ENCODE measurements at places on chromosomes 5 and 9. TPM values are rescaled to one million over a fixed set of nuclear protein-coding genes. Genes with fewer than 3 reads are reported as not detected.

DNA sequence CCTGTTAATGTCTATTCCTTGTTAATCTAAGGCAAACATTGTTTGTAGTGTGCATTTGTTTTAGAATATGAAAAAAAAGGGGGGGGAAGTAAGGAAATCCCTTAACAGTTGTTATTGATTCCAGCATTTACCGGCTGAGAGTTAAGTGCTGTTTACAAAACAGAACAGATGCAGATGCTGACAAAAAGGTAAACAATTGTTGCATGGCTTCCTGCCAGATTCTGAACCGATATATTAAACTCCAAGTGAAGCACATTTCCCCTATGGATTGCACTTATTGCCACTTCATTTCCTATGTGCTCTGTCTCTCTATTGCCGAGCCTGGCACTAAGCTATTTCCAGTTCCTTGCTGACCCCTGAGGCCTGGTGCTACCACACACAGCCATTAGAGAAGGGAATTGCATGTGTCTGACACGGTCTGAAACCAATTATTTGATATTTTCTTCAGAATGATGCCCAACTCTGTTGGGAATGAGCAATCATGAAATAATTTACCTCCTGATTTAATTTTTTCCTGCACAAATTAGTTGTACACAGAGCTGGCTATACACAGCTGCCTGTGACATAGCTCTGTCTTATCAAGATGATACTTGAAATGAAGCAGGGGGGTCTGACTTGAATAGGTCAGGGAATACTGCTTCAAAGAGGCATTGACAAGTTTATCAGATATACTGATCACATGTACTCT, 109.8 kb downstream of the KIAA0825 start:
- DNase-seq, result no peak

DNA sequence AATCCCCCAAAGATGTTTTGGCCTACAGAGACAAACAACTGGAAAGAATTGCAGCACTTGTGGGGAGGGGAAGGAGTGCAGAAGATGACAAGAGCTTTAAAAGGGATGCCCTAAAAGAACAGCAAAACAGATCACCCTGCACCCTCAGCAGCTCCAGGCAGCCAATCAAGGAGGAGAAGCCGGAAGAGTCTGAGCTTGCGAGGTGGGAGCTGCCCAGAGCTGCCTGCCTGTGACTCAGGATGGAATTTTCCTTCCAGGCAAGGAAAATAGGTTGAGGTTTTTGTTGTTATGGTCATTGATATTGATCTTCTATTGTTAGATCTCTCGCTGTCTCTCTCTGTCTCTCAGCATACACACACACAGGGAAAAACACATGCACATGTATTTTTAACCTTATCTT, 70.3 kb upstream of the MAP1B start:
- no peak for DNase-seq

- DNase-seq, result no peak
Observed at GRCh38 chr5:147175516-147176097, 59.2 kb upstream of the STK32A start.

- no peak for DNase-seq
Observed at GRCh38 chr9:111559000-111559610, 34.1 kb downstream of the ZNF483 start.

GRCh38 chr5:140309706-140310249, 6.9 kb upstream of the PFDN1 start:
- no peak for DNase-seq

DNA sequence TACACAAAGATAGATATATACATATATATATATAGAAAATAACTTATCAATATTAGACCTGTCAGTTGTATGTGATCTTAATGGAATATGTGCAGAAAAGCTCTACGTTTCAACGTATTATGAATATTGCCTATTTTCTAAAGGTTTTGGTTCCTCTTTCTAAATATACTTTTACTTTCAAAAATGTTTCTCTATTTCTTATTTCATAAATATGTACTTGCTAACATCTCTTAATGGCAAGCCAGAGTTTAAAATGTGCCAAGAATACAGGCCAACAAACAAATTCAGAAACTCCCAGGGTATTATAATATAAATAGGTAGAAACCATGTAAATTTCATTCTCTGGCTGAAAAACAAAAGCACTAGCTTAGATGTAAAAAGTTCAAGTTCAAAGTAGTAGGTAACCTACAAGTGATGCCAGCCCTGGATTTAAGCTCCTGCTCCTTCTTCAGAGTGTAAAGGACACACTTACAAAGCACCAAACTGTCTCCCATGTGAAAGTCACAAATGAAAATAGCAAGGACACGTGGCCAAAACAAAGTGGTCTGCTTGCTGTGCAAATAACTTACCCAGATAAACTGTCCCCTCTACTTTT, 685.1 kb upstream of the DMAC1 start:
- no peak for DNase-seq

DNA sequence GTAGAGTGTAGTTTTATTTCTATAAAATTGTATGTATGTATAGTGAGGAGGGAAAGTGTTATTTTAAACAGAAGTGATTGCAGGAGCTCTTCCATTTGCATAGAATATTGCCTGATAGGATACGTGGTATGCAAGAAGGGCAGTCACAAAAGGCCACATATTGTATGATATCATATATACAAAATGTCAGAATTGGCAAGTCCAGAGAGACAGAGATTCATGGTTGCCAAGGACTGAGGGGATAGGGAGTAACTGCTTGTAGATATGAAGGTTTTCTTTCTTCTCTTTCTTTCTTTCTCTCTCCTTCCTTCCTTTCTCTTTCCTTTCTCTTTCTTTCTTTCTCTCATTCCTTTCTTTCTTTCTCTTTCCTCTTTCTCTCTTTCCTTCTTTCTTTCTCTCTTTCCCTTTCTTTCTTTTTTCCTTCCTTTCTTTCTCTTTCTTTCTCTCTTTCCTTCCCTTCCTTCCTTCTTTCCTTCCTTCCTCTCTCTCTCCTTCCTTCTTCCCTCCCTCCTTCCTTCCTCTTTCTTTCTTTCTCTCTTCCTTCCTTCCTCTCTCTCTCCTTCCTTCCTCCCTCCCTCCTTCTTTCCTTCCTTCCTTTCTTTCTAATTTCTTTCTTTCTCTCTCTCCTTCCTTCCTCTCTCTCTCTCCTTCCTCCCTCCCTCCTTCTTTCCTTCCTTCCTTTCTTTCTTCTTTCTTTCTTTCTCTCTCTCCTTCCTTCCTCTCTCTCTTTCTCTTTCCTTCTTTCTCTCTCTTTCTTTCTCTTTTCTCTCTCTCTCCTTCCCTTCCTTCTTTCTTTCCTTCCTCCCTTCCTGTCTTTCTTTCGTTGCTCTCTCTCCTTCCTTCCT, 24.5 kb upstream of the WDR38 start:
- no peak for DNase-seq

- DNase-seq, result peak; percentile 58
Observed at GRCh38 chr5:38420691-38421390, 135.6 kb downstream of the LIFR start.

DNA sequence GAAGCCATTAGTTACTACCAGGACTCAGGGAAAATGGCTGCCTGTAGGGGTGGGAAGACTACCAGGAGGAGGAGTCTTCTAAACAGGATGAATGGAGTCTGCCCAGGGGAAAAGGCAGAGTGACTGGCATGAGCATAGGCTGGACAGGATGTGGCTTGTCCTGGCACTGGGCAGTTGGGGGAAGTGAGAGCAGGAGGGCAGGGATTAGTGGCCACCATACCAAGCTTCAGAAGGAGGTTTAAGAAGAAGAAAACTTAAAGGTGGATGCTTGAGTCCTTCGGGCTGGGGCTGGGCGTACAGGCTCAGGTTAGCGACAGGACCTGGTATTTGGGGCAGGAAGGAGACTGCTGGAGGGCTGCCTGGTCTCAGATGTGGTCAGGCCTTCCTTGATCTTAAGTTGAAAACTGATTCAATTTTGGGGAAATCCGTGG, 5.0 kb upstream of the NSD1 start:
- DNase-seq, result no peak

DNA sequence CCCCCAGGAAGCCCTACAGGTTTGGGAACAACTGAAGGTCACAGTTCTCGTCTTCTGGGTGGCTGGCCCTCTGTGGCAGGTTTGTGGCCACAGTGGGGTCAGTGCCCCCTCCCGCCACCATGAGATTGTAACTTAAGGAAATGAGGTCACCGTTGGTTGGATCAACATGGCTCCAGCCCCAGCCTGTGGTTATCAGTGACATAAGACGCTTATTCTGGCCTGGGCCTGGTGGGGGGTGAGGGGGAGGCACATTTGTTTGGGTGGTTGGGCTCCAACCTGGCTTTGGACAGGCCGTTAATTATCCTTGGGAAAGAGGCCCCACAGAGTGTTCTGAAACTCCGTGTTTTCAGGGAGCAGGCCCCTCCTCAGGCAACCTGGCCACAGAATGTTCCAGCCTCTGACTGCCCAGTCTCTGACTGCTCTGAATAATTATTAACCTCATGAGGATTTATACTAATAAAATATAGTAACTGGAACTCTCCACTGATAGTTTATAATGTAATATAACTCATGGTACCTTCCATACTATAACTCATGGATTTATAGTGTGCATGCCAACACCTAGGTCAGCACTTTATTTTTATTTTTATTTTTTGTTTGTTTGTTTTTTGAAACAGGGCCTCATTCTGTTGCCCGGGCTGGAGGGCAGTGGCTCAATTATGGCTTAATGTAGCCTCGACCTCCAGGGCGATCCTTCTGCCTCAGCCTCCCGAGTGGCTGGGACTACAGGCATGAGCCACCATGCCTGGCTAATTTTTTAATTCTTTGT, 58.0 kb upstream of the RPL26L1 start:
- peak; percentile 62 for DNase-seq

DNA sequence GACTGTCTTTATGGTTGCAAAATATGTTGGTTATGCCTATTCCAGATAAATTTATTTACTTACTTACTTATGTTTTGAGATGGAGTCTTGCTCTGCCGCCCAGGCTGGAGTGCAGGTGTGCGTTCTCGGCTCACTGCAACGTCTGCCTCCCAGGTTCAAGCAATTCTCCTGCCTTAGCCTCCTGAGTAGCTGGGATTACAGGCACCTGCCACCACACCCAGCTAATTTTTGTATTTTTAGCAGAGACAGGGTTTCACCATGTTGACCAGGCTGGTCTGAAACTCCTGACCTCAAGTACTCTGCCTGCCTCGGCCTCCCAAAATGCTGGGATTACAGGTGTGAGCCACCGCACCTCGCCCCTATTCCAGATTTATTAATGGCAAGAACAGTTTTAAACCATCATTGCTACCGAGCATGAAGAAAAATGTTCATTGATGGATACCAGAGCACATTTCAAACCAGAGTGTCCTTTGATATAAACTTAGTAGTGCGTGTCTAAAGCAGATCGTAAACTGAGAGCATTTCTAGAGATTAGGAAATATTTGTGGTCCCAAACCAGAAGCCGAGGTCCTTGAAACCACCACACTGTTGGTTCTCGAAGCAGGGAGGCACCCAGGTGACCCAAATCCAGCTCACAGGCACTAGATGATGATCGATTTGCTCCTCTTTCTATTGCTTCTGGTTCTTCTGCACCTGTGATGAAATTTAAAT, 85.2 kb downstream of the GRAMD2B start:
- no peak for DNase-seq

DNA sequence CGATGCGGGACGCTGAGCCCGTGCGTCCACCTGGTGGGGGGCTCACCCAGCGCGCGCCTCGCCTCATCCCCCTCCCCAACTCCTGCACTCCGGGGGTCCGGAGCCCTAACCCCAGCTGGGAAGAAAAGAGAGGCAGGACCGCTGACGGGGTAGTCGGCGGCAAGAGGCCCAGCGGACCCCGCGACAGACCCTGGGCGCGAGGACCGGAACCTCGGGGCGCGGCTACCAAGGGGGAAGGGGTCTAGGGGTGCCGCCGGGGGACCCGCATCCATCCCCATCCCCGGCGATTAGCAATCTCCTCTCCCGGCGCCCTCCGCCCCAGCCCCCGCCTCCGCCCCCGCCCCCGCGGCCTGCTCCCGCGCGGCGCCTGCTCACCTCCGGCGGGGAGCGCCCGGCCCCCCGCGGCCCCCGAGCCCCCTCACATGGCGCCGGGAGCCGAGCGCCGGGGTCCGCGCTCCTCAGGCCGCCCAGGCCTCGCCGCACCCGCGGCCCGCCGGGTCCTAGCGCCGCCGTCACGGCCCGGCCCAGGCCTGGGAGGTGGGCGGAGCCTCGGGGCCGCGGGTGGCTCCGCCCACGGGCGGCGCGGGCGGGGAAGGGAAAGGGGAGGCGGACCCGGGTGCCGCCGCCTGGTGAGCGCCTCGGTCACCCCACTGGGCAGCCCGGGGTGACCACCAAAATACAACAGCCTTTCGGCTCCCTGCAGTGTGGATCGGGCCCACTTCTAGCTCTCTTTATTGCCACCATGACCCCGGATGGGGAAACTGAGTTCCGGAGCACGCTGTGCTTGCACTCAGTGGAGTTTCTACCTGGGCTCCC, at the start of gene ST6GALNAC6:
Gene ST6GALNAC6 (minus strand): TSS at position 476 of the 816 bp plus-strand sequence. CDS start 1,622 bp downstream, outside the sequence.
- peak; percentile 90 for DNase-seq

- peak; percentile 23 for DNase-seq
Observed at GRCh38 chr5:432928-433791, 9.8 kb upstream of the EXOC3 start.

GRCh38 chr5:115231598-115231997, 31.1 kb downstream of the PGGT1B start:
- no peak for DNase-seq

DNA sequence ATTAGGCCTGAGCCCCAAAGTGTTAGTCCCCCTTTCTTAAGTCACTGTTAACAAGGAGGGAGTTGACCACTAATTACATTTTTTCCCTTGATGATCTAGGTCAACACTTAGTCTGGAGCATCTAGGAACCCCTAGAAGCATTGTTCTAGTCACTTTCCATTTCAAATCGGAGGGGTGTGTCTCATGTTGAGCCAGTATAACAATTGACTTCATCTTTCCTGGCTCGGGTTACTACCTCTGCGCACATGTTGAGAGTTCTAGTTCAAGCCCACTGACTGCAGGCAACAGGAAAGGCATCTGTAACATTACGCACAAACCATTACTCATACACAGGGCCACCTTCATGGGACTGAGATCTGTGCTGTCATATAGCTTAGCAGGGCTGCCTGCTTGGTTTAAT, 164.9 kb downstream of the NTRK2 start:
- DNase-seq, result no peak

DNA sequence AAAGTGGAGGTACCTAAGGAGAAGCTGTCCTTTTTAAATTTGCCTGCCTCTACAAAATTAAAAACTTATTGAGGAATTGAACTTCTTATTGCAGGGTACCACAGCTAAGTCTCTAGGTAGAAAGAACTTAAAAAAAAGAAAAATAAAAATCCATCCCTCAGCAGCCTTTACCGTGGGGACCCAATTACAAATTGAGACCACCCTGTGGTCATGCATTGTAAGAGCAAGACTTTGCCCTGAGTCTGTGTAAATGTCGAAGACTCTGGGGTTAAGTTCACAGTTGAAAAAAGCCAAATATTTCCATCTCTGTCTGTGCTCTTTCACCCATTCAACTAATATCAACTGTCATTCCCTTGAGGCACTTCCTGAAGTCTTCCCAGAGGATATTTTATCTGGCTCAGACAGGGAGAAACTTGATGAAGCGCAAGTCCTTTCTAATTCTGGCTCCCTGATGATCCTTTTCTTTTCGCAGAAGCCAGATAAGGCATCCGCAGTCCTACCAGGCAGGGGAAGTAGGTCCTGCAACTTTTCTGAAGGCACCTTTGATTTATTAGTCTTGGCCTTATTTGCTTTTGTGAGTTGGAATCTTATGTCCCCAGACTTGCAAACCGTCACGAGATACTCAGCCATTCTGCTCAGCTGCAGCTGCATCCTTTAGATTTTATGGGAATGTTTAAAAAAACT, 323.8 kb upstream of the WWC1 start:
- no peak for DNase-seq

CCNJL gene
- total RNA-seq, result 9.1 TPM

DDX4 gene
- total RNA-seq, result not detected

CARTPT gene
- total RNA-seq, result not detected

ANKRD34B gene
- not detected for total RNA-seq

CRHBP gene
- 0.92 TPM for total RNA-seq

CD180 gene
- 0.64 TPM for total RNA-seq

ZNF883 gene
- 4.3 TPM for total RNA-seq

SHOC1 gene
- total RNA-seq, result not detected

SPATA31C1 gene
- total RNA-seq, result not detected

ZFAND5 gene
- total RNA-seq, result 174 TPM

TCF7 gene
- total RNA-seq, result 3.4 TPM

AGXT2 gene
- not detected for total RNA-seq

Data from left ventricle myocardium superior (tissue), 1 donor.